Osteoblast (primary cell): ENCODE measurements at places on chromosomes 1 and 21. TPM values are rescaled to one million over a fixed set of nuclear protein-coding genes. Genes with fewer than 3 reads are reported as not detected.

DNA sequence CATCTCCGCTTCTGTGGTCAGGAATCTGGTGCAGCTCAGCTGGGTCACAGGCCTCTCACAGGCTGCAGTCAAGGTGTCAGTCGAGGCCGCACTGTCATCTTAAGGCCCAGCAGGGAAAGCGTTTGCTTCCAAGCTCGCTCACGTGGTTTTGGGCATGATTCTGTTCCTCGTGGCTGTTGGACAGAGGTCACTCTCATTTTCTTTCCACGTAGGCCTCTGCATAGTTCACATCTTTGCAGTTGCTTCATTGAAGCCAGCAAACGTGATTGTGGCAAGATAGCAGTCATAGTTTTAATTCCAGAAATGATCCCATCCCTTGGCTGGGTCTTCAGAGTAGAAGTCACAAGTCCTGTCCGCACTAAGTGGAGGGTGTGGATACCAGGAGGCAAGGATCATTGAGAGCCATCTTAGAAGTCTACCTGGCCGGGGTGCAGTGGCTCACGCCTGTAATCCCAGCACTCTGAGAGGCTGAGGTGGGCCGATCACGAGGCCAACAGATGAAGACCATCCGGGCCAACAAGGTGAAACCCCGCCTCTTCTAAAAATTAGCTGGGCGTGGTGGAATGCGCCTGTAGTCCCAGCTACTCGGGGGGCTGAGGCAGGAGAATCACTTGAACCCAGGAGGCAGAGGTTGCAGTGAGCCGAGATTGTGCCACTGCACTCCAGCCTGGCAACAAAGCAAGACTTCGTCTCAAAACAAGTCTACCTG, 24.5 kb downstream of the NECAP2 start:
- H3K27ac ChIP-seq, result no peak overlapping the region

- H3K4me1 ChIP-seq, result peaks cover under 1% of the 10 kb centered on the region
- H3K27me3 ChIP-seq, result no peaks in the 10 kb centered on the region
- DNase-seq, result no peak
- no peak overlapping the region for H3K27ac ChIP-seq
Observed at GRCh38 chr1:183308719-183309118, 109.5 kb downstream of the NMNAT2 start.

- H3K4me1 ChIP-seq, result peaks cover 14% of the 10 kb centered on the region
- no peak overlapping the region for H3K4me3 ChIP-seq
- H3K27me3 ChIP-seq, result no peaks in the 10 kb centered on the region
- no peaks in the 10 kb centered on the region for H3K36me3 ChIP-seq
- no peak for DNase-seq
Observed at GRCh38 chr21:44019568-44019958, 7.5 kb downstream of the TRAPPC10 start.

- no peak overlapping the region for H3K27ac ChIP-seq
- DNase-seq, result no peak
- H3K27me3 ChIP-seq, result no peaks in the 10 kb centered on the region
- H3K36me3 ChIP-seq, result peaks cover 58% of the 10 kb centered on the region
- no peak overlapping the region for H3K4me3 ChIP-seq
- H3K4me1 ChIP-seq, result no peaks in the 10 kb centered on the region
Observed at GRCh38 chr21:32311621-32312020, 13.0 kb downstream of the MRAP start.

DNA sequence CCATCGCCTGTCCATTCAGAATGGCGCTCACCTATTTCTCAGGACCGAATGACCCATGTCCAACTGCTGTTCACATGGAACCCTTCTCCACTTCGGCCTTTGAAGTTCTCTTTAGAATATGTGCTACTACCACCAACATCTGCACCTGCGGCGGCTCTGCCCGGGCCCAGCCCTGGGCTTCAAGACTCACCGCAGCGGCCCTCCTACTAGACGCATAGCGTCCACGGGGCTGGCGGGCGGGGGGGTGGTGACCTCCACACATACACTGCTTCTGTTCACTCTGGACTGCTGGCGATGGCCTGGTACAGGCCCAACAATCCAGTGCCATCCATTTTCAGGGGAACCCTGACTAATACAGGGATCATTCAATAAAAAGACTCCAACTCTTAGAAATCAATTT, 394.2 kb downstream of the VAV3 start:
- peaks cover 3% of the 10 kb centered on the region for H3K27me3 ChIP-seq
- DNase-seq, result peak; percentile 10
- no peak overlapping the region for H3K4me3 ChIP-seq
- H3K4me1 ChIP-seq, result peaks cover 3% of the 10 kb centered on the region
- no peaks in the 10 kb centered on the region for H3K36me3 ChIP-seq
- no peak overlapping the region for H3K27ac ChIP-seq

DNA sequence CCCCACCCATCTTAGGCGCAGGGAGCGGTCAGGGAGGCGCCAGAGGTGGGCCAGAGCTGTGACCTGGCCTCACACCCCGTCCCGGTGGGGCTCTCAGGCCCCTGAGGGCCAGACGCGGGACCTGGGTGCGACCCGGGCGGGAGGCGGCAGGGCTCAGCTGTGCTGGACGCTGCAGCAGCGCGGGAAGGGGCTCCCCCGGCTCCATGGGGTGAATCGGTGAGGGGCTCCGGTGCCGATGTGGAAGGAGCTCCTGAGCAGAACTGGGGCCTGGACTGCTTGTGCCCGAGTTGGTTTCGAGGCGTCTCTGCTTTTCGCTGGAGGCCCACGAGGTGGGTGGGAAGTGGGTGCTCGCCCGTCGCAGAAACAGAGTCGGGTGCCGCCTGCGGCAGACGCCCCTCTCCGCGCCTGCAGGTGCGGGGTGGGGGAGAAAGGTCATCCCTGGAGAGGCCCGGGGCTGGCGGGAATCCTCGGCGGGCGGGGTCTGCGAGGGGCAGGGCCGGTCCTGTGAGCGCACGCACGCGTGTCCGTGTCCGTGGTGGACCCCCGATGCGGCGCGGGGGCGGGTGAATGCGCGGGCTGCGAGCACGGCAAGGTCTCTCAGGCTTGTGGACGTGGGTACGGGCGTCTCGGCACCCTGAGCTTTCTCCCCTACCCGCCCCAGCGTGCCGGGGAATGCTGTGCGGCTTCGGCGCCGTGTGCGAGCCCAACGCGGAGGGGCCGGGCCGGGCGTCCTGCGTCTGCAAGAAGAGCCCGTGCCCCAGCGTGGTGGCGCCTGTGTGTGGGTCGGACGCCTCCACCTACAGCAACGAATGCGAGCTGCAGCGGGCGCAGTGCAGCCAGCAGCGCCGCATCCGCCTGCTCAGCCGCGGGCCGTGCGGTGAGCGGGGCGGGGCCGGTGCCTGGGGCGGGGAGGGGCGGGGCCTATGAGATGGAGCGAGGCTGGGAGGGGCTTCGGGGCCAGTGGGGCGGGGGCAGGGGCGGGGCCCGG, 20.4 kb downstream of the AGRN start:
- DNase-seq, result peak; percentile 100
- peaks cover 7% of the 10 kb centered on the region for H3K4me1 ChIP-seq
- H3K4me3 ChIP-seq, result peak overlapping the region; percentile 65

Gene SEC16B
- 2.9 and 3.3 TPM in 2 replicates for total RNA-seq

Gene DCDC2B
- under 0.01 TPM in 1 of 2 replicates, not detected in the other for total RNA-seq

Gene CACNA1S
- total RNA-seq, result not detected in 2 replicates
